Fibroblast of skin of right biceps (primary cell): ENCODE measurements at places on chromosomes 11 and 22.

DNA sequence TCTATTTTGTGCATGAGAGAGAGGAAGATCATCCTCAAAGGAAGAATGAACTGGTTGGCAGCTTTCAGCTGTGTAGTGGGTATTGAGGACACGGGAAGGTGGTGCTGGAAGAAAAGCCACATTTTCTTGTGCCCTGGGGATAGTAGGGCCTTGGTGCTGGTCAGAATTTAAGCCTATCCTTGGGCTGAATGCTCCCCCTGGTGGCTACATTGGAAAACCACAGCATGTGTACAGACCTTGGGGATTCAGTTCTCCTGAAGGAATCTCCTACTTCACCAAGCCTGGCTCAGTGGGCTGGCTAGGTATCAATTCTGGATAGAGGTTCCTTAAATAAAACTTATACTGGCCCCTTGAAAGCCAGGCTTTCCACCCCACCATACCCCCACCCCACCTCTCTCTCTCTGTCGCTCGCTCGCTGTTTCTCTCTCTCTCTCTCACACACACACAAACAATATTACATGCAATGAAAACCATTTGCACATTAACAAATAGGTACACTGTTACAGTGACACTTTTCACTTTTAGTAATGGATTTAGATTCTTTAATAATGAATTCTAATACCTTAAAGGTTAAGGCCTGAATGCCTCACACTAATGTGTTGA, 2.8 kb upstream of the OR51M1 start:
- peak; percentile 51 for DNase-seq

- no peak for DNase-seq
Measured at GRCh38 chr11:110453684-110454354, 24.1 kb downstream of the FDX1 start.

GRCh38 chr22:33114565-33114964, 56.4 kb upstream of the SYN3 start:
- DNase-seq, result no peak

GRCh38 chr11:21625982-21626381, 566.9 kb upstream of the ANO5 start:
- peak; percentile 42 for DNase-seq

- no peak for DNase-seq
Measured at GRCh38 chr11:106133529-106133928, 56.1 kb downstream of the AASDHPPT start.

- DNase-seq, result no peak
Measured at GRCh38 chr11:69981119-69981784, 96.9 kb upstream of the ANO1 start.

DNA sequence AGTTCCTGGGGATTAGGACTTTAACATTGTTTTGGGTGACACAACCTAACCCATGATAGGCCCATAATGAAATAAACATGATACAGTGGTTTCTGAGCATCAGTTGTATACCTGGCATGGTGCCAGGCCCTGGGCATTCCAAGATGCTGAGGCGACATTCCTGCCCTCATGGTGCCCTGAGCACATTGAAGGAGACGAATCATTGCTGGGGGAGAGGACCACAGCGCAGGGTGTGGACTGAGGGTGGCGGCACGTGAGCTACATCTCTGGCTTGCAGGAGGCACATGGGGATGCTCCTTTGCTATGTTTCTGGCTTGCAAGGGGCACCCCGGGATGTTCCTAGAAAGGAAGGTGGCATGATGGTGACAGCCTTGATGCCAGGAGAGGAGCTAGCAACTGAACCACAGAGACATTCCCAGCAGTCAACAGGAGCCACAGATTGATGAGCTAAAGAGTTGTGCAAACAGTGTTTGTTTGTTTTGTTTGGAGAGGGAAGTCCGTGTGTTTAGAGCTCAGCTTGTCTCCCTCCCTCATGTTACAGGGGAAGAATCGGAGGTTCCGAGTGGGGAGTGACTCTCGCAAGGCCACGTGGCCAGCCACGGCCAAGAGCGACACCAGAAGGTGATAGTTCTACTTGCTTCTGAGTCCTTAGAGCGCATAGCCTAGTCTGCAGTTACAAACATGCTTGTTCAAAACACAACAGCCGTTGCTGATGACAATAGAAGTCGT, 106.4 kb downstream of the MIAT start:
- peak; percentile 86 for DNase-seq

DNA sequence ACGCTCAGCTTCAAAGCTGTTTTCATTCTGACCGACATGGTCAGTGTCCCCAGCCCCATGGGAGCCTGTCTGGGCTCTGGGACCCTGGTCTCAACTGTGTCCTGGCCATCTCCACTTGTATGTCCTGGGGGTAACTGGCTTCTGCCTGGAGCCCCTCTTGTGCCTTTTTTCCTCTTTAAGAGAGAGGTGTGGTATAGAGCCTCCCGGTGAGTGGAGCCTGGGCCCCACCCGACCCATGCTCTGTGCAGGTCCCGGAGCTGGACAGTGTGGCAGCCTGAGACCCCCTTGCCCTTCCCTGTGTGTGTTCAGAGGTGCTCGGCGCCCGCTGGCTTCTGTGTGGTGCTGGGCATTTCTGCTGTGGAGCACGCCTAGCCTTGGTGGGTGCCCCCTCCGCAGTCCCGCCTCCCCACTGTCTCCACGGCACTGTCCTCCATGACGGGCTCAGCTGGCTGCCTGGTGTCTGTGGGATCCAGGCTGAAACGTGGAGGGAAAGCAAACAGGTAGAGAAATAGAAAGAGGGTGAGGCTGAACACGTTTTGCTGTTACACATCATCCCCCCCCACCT, 74.9 kb downstream of the PARVB start:
- no peak for DNase-seq

GRCh38 chr11:17651061-17651460, 68.3 kb upstream of the MYOD1 start:
- no peak for DNase-seq

DNA sequence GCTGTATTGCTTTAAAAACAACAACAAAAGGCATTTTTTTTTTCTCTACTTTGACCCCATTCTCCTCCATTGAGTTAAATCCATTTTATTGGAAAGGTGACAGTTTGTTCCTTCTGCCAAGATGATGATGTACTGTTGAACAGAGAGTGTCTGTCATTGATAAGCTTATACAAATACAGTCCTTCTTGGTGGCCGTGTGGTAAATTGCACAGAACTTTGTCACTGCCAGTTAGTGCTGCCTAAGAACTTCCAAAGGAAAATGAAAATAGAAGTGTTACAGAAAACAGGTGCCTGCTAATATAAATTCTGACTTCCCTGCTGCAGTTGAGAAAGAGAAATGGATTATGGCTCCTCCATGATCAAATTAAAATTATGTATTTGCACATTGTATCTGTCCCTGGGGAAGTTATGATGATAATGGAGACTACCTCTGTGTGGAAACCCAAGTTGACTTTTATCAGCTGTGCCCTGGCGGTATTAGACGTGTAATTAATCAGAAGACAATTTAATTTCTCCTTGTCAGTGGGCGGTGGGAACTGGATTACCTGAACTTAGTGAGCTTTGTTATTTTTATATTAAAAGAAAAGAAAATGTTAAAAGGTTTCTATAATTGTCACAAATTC, 546.7 kb downstream of the CNTN5 start:
- DNase-seq, result no peak

GRCh38 chr11:88117281-88117858, 57.9 kb downstream of the RAB38 start:
- DNase-seq, result no peak

GRCh38 chr11:119643212-119643875, 85.7 kb downstream of the NECTIN1 start:
- DNase-seq, result no peak

DNA sequence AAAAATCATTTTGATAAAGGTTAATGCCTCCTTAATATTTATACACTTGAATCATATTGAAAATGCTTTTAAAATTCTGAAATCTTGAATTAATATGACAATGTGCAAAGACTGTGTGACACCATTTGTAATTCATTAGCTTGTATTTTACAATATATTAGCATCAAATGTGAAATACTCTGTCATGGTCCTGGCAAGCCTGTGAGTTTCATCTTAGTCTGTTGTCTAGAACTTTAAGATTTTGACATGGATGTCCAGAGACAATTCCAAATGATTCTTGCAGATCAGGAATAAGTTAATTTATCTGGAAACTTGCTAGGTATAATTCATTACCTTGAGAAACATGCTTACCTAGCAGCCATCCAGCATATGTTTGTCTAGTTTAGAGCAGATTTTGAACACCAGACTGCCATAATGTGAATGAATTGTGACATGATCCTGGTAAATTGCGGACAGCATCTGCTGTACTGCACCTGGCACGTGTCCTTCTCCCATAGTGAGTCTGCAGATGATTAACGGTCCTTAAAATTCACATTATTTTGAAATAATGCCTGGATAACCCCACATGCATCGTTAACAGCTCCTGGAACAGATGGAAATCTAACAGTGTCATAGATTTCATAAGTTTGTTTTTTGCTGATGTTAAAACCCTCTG, 34.5 kb upstream of the DEUP1 start:
- DNase-seq, result no peak

DNA sequence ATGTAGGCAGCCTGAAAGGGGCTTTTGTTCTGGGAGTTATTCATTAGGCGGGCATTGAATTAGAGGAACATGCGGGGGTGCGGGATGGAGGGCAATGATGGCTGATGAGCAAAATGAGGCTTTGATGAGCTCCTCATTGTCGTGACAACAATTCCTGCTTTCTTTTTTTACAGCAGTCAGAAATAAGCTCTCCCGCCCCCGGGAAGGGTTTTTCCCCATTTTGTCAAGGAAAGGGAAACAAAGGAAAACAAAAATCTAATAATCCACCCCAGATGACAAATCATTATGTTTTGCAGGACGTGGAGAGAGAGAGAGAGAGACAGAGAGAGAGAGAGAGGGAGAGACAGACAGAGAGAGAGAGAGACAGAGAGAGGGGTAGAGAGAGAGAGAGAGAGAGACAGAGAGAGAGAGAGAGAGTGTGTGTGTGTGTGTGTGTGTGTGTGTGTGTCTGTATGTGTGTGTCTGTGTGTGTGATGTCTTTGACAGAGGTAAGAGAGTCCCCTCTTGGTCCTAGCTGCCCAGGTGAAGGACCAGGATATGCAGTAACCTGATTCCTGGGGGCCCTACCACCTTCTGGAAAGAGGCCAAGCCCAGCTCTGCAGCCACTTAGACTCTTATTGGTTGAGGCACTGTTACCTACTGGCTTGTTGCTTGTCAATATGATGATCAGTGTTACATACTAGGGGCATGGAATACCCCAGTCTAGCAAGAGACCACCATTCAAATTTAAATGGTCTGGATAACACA, 46.7 kb upstream of the PARVA start:
- peak; percentile 15 for DNase-seq

- no peak for DNase-seq
Measured at GRCh38 chr11:76329983-76330382, 50.9 kb downstream of the THAP12 start.

- DNase-seq, result no peak
Measured at GRCh38 chr11:2444821-2445745, at the start of gene KCNQ1. Gene KCNQ1, plus strand, starts transcription at chr11:2445008. Its CDS starts 91 bp downstream, at chr11:2445099.

DNA sequence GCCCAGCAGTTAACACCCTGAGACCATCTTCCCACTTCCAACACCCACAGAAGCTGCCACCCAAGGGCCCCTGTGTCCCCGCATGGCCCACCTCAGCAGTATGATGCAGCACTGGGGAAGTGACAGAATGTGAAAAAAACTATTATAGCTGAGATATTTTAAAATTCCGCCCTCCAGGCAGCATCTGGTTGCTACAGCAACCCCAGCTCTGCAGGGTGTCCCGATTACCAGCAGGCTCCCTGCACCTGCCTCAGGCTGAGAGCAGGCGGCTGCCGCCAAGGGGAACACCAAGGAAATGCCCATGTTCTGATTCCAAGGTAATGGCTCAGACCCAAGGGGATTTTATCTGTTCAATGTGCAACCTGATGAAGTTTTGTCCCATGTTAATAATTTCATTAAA, 10.5 kb upstream of the TMEM121B start:
- no peak for DNase-seq

GRCh38 chr11:102539567-102539966, 9.0 kb upstream of the MMP7 start:
- DNase-seq, result no peak

DNA sequence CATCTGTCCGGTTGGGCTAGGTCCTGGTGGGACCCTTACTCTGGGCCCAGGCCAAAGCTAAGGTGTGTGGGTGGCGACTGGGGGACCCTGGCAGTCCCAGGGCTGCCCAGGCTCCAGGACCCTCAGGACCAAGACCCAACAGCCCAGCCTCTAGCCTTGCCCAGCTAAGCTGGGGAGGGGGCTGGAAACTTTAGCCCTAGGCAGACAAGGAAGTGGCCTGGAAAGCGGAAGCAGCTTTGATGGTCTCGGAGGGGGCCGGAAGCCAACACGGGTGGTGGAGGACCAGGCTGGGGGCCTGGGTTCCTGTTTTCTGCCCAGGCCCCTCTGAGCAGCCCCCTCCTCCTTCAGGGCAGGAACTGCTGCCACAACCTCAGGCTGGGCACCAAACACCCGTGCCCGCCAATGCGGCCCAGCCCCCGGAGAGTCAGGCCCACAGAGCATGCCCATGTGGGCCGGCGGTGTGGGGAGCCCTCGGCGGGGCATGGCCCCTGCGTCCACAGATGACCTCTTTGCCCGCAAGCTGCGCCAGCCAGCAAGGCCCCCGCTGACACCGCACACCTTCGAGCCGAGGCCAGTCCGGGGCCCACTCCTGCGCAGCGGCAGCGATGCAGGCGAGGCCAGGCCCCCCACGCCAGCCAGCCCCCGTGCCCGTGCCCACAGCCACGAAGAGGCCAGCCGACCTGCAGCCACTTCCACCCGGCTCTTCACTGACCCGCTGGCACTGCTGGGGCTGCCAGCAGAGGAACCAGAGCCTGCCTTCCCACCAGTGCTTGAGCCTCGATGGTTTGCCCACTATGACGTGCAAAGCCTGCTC, 2.8 kb downstream of the SIPA1 start:
- no peak for DNase-seq

GRCh38 chr11:45736424-45736823, 68.5 kb upstream of the SLC35C1 start:
- DNase-seq, result peak; percentile 30

GRCh38 chr11:16078936-16079335, 277.4 kb downstream of the SOX6 start:
- DNase-seq, result no peak

DNA sequence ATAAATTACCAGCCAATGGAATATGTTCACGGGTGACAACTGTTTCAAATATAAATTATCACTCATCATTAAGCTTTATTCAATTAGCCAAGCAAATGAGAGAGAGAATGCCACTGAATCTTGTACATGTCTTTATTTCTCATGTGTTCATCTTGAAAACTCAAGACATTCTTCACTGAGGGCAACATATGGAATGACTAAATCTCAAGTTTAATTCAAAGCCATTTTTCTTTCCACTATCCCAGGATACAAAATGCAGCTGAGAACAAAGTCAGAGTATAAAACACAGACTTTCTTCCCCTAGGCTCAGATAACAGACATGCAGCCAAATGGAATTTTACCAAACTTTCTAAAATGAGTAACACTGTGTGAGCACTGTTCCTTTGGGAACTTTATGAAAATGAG, 12.1 kb upstream of the BBOX1 start:
- peak; percentile 53 for DNase-seq
